ENCODE measurements at places on chromosomes 5 and 9.

GRCh38 chr5:36876965-36877666 lies 547 bp downstream of the NIPBL start:
- no peak for DNase-seq

DNA sequence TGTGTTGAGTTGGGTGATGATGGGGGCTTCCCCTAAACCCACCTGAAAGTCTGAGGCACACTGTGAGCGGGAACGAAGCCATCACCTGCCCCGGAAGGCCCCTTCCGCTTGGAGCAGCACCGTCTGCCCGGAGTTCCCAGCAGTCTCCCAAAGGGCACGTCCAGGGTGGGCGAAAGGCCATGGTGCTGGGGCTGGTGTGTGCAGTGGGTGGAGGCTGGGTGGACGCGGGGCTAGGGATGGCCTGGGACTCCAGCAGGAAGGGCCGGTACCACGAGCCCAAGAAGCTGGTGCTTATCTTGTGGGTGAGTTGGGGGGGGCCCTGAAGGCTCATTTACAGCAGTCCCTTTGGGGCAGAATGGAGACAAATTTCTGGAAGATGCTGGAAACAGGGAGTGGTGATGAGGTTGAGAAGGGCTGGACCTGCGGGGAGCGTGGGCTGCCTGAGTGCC lies 4.6 kb downstream of the FLT4 start:
- no peak for DNase-seq

DNA sequence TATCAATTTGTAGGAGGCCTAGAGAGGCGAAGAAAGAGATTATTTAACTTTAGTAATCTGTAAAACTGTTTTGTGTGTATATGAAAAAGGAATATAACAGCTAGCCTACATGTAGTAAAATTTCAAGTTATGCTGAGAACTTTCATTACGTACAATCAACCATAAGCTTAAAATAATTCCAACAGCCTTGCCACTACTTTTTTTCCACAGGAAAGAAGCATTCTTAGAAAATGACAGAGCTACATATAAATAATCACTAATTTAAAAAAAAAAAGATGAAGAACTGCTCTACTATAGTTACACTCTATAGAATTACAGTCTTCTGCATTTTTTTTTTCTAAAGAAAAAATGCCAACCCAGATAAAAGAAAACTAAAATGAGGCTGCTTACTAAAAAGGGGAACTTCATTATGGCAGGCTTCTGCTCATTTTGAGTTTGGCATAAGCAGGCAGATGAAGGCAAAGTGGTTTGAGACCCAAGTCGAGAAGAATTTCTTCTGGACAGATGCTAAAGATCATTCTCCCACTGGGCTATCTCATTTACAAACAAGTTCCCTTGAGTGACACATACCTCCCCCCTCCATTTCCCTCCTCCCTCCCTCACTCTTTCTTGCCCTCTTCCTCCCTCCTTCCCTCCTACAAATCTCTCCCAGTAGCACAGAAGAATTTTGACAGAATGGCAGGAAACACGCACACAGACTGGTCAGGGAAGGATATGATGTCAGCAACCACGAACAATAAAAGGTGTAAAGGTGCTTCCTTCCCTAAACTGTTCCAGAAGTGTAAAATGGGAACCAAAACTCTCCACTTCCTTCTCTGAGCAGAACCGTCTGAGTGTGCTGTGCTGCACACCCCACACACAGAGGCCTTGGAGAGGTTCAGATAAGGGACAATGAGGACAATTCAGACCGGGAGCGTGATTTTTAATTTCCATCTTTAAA lies 56.1 kb downstream of the MEF2C start:
- peak; percentile 51 for DNase-seq

GRCh38 chr5:118293378-118293777 lies 695.0 kb downstream of the DTWD2 start:
- no peak for DNase-seq

Measured in BJ (cell line).